ENCODE measurements at places on chromosomes 4 and X. TPM values are rescaled to one million over a fixed set of nuclear protein-coding genes. Genes with fewer than 3 reads are reported as not detected.

Gene DUX4
- total RNA-seq: not detected

Gene DMRTC1B
- total RNA-seq: not detected

Gene TBC1D19
- total RNA-seq: 6.1 TPM

Gene MPP1
- total RNA-seq: 32.3 TPM

Gene CXCL6
- total RNA-seq: 0.25 TPM

Gene TMEM255A
- total RNA-seq: not detected

DNA sequence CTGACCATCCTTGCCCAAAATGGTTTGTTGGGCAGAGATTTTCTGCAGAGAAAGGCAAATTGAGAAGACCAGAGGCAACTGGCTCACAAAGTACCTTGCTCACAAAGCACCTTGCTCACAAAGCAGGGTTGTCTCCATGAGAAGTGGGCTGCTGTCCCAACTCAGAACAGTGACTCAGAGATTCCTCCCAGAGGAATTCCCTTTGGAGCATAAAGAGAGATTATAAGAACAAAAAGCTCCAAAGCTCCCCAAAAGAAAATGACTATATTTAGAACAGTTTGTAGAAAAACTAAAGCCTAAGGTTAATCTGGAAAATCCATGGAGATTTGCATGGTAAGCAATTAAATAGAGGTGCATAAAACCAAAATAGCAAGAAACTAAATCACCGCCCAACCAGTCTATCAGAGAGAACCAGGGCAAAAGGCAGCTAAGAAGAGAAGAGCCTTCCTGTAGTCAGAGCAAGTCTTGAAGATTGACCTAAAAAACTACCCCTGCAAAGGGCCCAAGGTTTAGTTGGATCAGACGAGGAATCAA is 731.4 kb downstream of the FAT4 start:
- H3K4me3 ChIP-seq: no peak overlapping the region
- H3K4me1 ChIP-seq: no peaks in the 10 kb centered on the region
- H3K27me3 ChIP-seq: no peaks in the 10 kb centered on the region
- H3K36me3 ChIP-seq: no peaks in the 10 kb centered on the region

DNA sequence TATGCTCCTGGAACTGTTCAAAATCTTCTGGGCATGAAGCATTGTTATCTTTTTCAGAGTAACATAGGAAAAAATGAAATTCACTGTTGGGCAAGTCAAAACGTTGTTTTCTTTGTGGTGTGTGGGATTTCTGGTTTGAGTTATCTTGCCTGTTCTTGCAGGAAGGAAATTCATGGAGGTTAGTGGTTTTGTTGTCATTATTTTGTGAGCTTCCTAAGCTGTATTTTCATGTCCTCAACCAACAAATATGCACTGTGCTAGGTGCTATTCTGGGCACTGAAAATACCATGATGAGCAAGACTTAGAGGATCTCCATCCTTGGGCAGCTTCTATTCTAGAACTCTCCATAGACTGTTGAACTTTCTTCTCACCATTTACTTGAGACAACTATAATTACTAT is 16.9 kb downstream of the SPINK2 start:
- H3K27ac ChIP-seq: no peak overlapping the region
- DNase-seq: no peak
- H3K36me3 ChIP-seq: no peaks in the 10 kb centered on the region
- no peaks in the 10 kb centered on the region for H3K4me1 ChIP-seq

DNA sequence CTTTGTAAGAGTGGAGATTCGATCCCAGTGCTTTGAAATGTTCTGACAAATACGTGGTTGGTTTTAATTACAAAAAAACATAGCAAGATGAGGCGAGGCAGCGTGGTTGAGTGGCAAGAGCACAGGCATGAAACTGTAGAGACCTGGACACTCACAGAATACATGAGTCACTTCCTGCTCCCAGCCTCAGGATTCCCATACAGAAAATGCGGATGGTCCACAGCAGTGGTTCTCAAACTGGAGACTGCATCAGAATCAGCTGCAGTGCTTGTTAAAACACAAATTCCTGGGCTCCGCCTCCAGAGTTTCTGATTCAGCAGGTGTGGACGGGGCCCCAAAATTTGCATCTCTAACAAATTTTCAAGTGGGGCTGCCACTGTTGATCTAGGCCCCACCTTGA is 10.1 kb downstream of the OTOP1 start:
- no peaks in the 10 kb centered on the region for H3K4me1 ChIP-seq
- DNase-seq: no peak
- no peaks in the 10 kb centered on the region for H3K36me3 ChIP-seq
- H3K27ac ChIP-seq: no peak overlapping the region
- H3K27me3 ChIP-seq: no peaks in the 10 kb centered on the region

- no peak overlapping the region for H3K4me3 ChIP-seq
- DNase-seq: no peak
- H3K27me3 ChIP-seq: no peaks in the 10 kb centered on the region
- H3K36me3 ChIP-seq: no peaks in the 10 kb centered on the region
- H3K4me1 ChIP-seq: peaks cover 25% of the 10 kb centered on the region
- no peak overlapping the region for H3K27ac ChIP-seq
Observed at GRCh38 chr4:102871772-102872171, 3.0 kb downstream of the CISD2 start.

GRCh38 chrX:116272322-116272721 is 101.8 kb downstream of the AGTR2 start:
- no peaks in the 10 kb centered on the region for H3K36me3 ChIP-seq
- peak; percentile 31 for DNase-seq
- peak overlapping the region; percentile 41 for H3K27ac ChIP-seq
- H3K27me3 ChIP-seq: no peaks in the 10 kb centered on the region
- no peaks in the 10 kb centered on the region for H3K4me1 ChIP-seq
- H3K4me3 ChIP-seq: no peak overlapping the region

- no peaks in the 10 kb centered on the region for H3K36me3 ChIP-seq
- H3K4me1 ChIP-seq: peaks cover 6% of the 10 kb centered on the region
- DNase-seq: no peak
- no peak overlapping the region for H3K4me3 ChIP-seq
- no peaks in the 10 kb centered on the region for H3K27me3 ChIP-seq
- H3K27ac ChIP-seq: no peak overlapping the region
Observed at GRCh38 chrX:46918434-46918833, 6.2 kb downstream of the JADE3 start.

DNA sequence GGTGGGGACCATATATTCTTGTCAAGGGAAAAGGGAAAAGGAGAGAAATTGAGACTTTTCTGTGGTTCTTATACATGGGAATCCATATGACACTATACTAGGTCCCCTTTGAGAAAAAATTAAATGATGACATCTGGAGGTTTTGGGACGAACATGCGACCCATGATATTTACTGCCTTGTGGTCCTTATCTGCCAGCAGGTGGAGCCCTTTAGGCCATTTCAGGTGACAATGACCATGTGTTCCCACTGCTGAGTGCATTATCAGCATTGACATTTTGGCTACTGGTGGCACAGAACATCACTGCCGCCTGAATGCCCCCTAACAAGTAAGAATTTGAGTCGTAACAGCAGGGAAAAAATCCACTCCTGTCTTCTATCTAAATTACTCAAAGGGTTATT is 843.4 kb downstream of the FSTL5 start:
- H3K4me1 ChIP-seq: no peaks in the 10 kb centered on the region
- no peak overlapping the region for H3K27ac ChIP-seq
- no peaks in the 10 kb centered on the region for H3K36me3 ChIP-seq
- peak; percentile 19 for DNase-seq
- H3K27me3 ChIP-seq: no peaks in the 10 kb centered on the region
- no peak overlapping the region for H3K4me3 ChIP-seq

GRCh38 chr4:107120661-107121060 is 84.5 kb upstream of the DKK2 start:
- H3K4me1 ChIP-seq: peaks cover 35% of the 10 kb centered on the region
- H3K27ac ChIP-seq: no peak overlapping the region
- H3K4me3 ChIP-seq: no peak overlapping the region
- peak; percentile 70 for DNase-seq
- no peaks in the 10 kb centered on the region for H3K27me3 ChIP-seq
- H3K36me3 ChIP-seq: no peaks in the 10 kb centered on the region

GRCh38 chr4:1408418-1408817 is 2.2 kb upstream of the NKX1-1 start:
- H3K4me1 ChIP-seq: no peaks in the 10 kb centered on the region
- H3K27me3 ChIP-seq: peaks cover 35% of the 10 kb centered on the region
- DNase-seq: no peak
- no peak overlapping the region for H3K4me3 ChIP-seq

DNA sequence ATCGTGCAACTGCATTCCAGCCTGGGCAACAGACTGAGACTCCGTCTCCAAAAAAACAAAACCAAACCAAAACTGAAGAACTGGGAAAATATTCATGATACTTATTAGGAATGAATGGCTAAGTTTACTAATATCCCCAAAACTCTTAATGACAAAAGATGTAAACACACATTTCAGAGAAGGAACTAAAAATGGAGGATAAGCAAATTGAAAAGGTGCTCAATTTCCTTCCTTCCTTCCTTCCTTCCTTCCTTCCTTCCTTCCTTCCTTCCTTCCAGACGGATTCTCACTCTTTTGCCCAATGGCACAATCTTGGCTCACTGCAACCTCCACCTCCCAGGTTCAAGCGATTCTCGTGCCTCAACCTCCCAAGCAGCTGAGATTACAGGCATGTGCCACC is 44.4 kb upstream of the CDKN2AIP start:
- H3K27ac ChIP-seq: no peak overlapping the region
- no peaks in the 10 kb centered on the region for H3K36me3 ChIP-seq
- H3K4me1 ChIP-seq: peaks cover 6% of the 10 kb centered on the region
- no peak for DNase-seq
- no peaks in the 10 kb centered on the region for H3K27me3 ChIP-seq
- H3K4me3 ChIP-seq: no peak overlapping the region

- DNase-seq: no peak
- H3K27me3 ChIP-seq: no peaks in the 10 kb centered on the region
- H3K4me3 ChIP-seq: no peak overlapping the region
Observed at GRCh38 chrX:150573702-150574101, 5.3 kb downstream of the MTM1 start.

- H3K27ac ChIP-seq: no peak overlapping the region
- no peaks in the 10 kb centered on the region for H3K36me3 ChIP-seq
- DNase-seq: no peak
- H3K4me3 ChIP-seq: no peak overlapping the region
Observed at GRCh38 chr4:22071749-22072148, 123.2 kb upstream of the KCNIP4 start.

GRCh38 chr4:8198906-8199593 is at the start of gene SH3TC1:
TSS of gene SH3TC1 (plus strand) at chr4:8199290. CDS start at chr4:8205195, 5,905 bp downstream.
- H3K27me3 ChIP-seq: no peaks in the 10 kb centered on the region
- peak within 1 kb of the TSS; percentile 72 for H3K4me3 ChIP-seq

DNA sequence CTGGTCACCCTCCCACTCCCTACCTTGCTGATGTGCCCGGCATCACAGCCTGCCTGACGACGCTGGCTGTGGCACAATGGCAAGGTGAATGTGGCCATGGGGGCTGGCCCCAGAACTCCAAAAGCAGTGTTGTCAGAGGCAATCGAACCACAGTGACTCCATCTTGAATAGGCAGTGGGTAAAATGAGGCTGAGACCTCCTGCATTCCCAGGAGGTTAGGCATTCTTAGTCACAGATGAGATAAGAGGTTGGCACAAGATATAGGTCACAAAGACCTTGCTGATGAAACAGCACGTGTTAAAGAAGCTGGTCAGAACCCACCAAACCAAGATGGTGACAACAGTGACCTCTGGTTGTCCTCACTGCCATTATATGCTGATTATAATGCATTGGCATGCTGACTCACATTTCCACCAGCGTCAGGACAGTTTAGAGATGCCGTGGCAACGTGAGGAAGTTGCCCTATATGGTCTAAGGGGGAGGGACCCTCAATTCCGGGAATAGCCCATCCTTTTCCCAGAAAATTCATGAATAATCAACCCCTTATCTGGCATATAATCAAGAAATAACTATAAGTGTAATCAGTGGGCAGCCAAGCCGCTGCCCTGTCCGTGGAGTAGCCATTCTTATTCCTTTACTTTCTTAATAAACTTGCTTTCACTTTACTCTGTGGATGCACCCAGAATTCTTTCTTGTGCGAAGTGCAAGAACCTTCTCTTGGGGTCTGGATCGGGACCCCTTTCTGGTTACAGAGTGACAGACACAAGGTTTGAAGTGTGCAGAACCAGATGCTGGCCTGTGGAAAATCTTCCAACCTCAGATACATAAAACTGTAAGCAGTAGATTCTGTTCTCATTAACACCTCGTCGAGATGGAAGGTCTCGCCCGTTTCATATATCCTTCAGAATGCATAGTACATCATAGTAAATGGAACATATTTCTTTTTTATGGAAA is 26.8 kb upstream of the CLDN24 start:
- peak overlapping the region; percentile 44 for H3K27ac ChIP-seq
- DNase-seq: peak; percentile 76
- no peaks in the 10 kb centered on the region for H3K27me3 ChIP-seq
- H3K4me3 ChIP-seq: no peak overlapping the region
- peaks cover 10% of the 10 kb centered on the region for H3K4me1 ChIP-seq

GRCh38 chr4:56880572-56880971 is 27.1 kb upstream of the REST start:
- no peaks in the 10 kb centered on the region for H3K36me3 ChIP-seq
- H3K4me1 ChIP-seq: no peaks in the 10 kb centered on the region
- DNase-seq: no peak
- no peak overlapping the region for H3K4me3 ChIP-seq

DNA sequence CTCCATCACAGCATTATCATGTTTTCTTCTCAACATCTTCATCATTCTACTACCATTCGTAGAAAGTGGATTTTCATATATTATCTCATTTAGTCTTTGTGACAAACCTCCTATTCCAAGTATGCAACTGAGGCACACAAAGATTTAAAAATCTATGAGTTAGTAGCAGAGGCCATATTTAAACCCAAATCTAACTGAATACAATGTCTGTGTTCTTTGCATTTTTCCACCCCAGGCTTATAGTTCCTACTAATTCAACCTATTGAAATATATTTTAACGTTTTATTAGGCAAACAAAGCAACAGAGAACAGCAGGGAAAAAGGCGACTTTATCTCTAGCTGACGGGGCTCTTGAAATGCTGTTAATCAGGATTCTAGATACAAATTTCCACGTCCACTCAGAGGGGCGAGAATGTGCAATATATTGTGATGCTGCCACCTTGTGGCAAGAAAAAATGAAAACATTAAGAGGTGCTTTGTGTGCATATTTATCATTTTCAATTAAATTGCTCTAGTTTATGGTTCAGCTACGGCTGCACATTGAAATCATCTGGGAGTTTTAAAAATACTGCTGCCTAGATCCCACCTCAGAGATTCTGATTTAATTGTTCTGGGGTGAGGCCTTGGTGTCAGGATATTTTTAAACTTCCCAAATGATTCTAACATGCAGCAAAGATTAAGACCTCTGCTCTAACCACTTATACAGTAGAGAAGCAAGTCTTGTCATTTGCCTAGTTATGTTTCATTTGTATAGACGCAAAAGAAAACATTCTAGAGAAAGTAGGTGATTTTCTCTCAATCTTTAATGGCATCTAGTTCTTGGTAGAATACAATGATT is 315.9 kb downstream of the MAPK10 start:
- no peaks in the 10 kb centered on the region for H3K4me1 ChIP-seq
- peaks cover 17% of the 10 kb centered on the region for H3K27me3 ChIP-seq
- H3K36me3 ChIP-seq: no peaks in the 10 kb centered on the region
- no peak overlapping the region for H3K27ac ChIP-seq
- no peak overlapping the region for H3K4me3 ChIP-seq

DNA sequence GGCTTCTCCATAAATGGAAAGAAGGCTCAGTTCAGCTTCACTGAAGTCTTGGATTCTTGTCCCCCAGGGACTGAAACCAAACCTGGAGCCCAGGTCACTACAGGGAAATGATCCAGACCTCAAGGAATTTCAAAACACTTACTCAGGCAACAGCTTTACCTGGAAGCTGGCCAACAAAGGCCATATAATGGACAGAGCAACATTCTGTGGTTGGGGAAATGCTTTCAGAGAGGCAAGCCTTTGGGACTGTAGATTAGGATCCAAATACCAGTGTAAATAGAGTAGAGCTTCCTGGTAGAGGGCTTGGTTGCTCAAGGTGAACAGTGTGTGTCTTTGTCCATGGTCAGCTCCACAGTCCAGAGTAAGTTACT is 57.0 kb upstream of the PROM1 start:
- peak; percentile 86 for DNase-seq
- H3K27ac ChIP-seq: peak overlapping the region; percentile 22
- H3K36me3 ChIP-seq: no peaks in the 10 kb centered on the region

Data from endothelial cell of umbilical vein (primary cell).